Central memory CD4-positive, alpha-beta T cell (primary cell): ENCODE measurements at places on chromosomes 5 and 9.

GRCh38 chr9:122797316-122798063 is 2.4 kb upstream of the OR1K1 start:
- DNase-seq, result no peak

DNA sequence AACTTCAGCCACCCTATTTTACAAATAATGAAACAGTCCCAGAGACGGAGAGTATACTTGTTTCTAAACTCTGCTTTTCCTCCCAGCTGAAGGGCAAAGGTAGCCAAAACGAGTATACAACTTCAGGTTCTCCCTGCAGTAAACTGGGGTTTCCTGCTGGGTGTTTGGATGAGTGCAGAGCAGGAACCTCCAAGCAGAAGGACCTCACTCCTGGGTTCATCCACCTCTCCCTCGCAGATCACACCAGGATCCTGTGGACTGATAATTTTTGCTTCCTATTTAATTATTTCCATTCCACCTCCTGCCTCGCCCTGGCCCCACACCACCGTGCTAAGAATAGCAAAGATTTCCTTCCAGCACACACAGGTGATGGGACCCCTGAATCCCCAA is 2.0 kb upstream of the FOXB2 start:
- no peak for DNase-seq

- no peak for DNase-seq
These were observed 597.5 kb upstream of the MEF2C start for GRCh38 chr5:89480406-89481007.

- DNase-seq, result no peak
These were observed 165.9 kb downstream of the DENND1A start for GRCh38 chr9:123763910-123764588.

DNA sequence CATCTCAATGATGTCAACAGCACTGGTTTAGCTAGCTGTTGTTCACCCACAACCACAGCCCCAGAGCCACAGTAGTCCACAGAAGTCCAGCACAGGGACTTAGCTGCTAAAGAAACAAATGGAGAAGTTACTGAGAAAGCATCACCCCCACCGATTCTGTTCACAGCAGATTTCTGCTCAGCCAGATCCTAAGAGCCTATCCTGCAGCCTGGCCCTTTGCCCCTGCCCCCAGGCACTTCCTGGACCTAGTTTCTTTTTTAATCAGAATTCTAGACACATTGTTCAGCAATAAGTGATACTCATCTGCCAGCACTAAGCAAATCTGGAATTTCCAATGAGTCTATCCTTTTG is 7.4 kb downstream of the B4GALT1 start:
- DNase-seq, result peak; percentile 77

GRCh38 chr5:66812291-66812690 is 216.1 kb downstream of the MAST4 start:
- DNase-seq, result no peak

GRCh38 chr5:1292139-1292538 is 2.7 kb downstream of the TERT start:
- no peak for DNase-seq

DNA sequence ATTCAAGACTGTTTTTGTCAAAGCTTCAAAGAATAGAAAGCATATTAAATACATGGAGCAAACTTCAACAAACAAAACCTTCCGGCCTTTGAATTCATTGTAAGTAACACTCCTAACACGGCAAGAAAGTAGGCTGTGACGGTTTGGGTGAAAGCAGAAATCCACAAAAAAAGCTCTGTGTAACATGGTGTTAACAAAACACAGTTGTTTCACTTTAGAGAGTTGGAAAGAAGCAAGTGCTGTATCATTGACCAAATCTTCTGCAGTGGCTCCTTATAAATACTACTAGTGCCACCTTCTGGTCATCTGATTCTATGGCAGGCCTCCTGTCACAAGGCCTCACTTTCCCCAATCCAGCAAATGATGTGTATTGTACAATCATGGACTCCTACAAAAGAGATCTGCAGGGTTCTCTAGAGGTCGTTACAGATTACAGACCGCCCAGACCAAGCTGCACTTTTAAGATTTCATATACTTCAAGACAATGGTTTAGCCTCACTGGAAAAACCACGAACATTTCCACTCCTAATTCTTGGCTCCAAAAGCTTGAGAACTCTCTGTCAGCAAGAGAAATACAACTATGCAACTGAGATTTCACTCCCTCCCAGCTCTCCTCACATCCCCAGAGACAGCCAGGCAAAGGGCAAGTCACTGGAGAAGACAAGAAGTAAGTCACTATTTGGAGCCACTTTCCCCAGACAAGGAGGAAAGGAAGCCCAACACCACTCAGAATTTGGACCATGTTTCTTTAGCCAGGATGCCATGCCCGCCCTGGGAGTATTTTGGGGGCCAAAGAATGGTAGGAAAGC is 196.2 kb downstream of the DTWD2 start:
- peak; percentile 3 for DNase-seq

DNA sequence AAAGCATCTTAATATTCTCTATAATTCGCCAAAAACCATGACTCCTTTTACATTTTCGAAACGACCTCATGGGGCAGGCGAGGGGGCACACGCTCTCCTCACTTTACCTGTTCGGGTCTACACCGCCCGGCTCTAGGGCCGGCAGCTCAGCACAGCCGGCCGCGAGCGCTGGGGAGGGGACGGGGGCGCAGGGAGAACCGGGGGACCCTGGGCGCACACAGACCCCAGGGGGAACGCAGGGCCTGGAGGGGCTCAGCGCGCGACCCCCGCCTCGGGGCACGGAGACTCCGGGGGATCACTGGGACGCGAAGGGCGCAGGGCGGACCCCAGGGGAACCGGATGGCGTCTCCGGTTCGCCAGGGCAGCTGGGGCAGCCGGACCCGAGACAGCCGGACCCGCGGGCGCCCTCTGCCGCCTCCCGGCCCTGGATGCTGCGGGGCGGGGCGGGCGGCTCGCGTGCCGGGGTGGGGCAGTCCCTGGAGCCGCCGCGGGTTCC is at the start of gene AHRR:
AHRR (plus strand) TSS at position 485 of the 496 bp plus-strand sequence. CDS start 22,189 bp downstream, outside the sequence.
- DNase-seq, result no peak

- no peak for DNase-seq
These were observed 20.7 kb downstream of the IGIP start for GRCh38 chr5:140146523-140146842.

DNA sequence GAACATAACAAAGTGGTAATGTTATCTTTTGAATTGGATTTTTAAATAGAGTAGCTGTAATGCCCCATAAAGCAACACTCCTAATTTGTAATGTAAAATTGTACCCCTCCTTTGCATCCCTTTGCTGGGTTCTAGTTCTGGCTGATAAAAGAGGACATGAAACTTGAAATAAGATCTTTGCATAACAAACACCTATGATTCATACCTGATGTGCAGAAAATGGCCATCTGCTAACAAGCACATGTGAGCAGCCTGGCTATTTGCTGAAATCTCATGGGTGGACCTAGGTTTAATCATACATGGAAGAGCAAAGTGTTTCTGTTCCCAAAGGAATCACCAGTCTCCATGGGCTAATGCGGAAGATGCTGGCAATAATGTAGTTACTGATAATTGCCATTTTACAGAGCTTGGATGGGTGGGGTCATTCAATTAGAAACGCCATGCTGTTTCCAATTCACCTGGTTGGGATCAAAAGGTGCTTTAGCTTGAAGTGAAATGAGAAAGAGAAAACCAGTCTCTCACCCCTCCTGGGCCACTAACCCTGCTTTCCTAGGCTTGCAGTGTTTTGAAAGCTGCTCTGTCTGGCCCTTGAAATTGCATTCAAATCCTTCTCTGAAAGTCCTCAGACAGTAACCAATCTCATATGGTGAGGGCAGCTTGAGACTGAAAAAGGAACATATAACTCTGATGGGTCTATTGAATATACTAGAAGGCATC is 585.1 kb downstream of the TLE4 start:
- DNase-seq, result no peak

GRCh38 chr9:96087669-96088299 is 212.3 kb downstream of the ERCC6L2 start:
- DNase-seq, result no peak

- no peak for DNase-seq
These were observed 2.4 kb downstream of the WNK2 start for GRCh38 chr9:93186215-93186945.

- no peak for DNase-seq
These were observed 2125.4 kb upstream of the WWC1 start for GRCh38 chr5:166166071-166166470.

DNA sequence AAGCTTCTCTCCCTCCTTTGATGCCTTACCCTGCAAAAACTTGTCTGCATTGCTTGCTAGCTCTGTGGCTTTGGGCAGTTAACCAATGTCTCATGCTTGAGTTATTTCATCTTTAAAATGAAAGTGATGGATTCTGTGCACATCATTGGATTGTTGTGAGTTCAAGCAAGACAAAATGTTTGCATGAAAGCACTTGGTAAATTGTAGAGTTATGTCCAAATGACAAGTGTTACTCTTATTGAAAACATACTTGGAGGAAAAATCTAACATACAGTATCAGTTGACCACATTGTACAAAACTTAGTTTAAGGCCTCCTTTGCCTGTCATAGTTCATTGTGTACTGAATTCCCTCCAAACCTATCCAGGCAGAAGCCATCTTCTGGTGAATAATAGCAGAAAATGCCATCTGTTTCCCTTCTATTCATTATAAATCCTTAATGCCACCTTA is 30.0 kb downstream of the TGFBR1 start:
- peak; percentile 25 for DNase-seq

DNA sequence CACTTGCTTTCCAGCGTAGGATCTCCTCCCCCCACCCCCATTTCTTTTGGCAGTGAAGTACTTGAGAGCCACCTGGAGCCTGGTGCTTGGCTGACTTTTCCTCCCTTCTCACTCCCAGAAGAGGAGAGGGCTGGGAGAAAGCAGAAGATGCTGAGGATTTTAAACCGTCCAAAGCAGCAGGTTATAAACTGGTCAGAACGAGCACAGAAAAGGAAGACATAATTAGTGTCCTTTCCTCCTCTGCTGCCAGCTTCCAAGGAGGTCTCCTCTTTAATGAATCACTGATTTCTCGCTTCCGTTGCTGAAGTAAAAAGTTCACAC is 563 bp upstream of the FGF10 start:
- no peak for DNase-seq

- DNase-seq, result no peak
These were observed 43.2 kb downstream of the KIF4B start for GRCh38 chr5:155056644-155057269.

DNA sequence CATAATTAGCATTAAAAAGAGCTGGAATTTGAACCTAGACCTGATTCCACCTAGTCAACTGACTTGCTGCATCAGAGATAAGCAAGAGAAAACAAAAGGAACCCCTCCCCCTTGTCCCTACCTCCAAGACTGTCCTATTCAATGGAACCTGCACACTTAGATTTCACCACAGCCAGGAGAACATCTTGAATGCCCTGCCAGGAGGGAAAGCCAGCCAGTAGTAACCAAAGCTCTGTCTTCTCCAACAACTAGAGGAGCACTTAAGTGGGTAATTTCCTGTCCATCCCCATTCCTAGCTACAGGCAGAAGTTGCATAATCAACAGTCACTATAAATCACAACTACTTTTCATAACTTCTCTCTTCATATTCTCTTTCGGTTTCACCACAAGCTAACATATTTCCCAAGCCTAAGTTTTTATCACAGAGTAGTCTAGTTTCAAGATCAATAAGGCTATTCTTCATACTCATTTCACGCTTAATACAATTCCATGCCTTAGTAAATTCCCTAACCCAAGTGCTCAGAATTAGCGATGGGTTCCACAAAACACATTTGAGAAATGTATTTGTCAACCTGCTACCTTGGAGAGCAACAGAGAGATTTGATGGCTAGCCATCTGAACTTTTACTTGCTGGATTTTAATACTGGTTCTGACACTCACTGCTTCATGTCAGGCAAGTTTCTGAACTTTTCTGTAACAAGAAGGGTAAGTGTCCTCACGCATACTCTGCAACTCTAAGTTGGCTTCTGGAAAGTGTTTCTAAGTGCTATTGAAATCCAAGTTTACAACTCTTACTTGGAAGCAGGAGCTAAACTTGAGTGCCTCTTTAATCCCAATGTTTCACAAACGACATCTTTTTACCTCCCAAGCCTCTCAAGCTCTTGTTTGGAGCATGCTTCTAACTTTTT is 2.0 kb downstream of the DENND1A start:
- DNase-seq, result no peak

GRCh38 chr5:26828294-26828693 is 210.1 kb downstream of the CDH9 start:
- DNase-seq, result no peak

- DNase-seq, result no peak
These were observed 22.3 kb upstream of the TMEM250 start for GRCh38 chr9:136140966-136141365.

DNA sequence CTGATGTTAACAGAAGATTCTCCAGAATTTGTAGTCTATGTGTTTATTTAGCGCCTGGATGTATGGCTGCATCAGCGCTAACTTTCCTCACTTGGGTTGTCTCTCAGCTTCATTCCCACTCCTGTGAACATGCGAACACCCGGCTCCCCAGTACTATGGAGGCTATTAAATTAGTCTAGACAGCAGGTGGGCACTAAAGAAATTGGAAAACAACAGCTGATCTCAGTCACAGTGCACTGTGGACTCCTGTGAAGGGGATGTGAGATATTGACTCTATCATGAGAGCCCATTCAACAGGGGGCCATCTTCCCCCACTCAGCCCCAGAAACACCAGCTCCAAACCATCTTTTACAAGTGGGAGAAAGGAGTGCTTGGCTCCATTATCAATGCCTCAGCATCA is 471.0 kb downstream of the KDM4C start:
- DNase-seq, result no peak

GRCh38 chr5:136455409-136455808 is 90.1 kb upstream of the TRPC7 start:
- no peak for DNase-seq

- peak; percentile 53 for DNase-seq
These were observed 674 bp downstream of the TMEM38B start for GRCh38 chr9:105694848-105695581.
